Stomach (tissue), 19 donors: ENCODE measurements at places on chromosomes 16 and 17. TPM values are rescaled to one million over a fixed set of nuclear protein-coding genes. Genes with fewer than 3 reads are reported as not detected.

DNA sequence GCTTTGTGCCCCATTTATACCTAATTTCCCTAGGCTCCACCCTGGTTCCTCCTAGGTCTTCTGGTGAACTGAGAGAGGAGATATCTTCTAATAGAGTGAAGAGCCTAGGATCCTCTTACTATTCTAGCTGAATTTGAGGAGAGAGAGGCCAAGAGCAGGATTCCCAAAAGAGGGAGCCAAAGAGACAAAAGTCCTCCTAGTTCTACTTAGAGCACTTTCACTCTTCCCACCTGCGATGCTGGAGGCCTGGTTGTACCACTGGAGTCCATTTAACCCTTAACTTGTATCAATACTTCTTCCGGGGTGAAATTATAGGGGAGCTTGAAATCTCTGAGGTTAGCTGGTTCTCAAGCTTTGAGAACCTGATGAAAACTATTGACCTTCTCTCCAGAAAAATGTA is 3.4 kb upstream of the SSH2 start:
- DNase-seq: no peak

- DNase-seq: no peak
Observed at GRCh38 chr17:59174671-59175070, 19.1 kb downstream of the PRR11 start.

DNA sequence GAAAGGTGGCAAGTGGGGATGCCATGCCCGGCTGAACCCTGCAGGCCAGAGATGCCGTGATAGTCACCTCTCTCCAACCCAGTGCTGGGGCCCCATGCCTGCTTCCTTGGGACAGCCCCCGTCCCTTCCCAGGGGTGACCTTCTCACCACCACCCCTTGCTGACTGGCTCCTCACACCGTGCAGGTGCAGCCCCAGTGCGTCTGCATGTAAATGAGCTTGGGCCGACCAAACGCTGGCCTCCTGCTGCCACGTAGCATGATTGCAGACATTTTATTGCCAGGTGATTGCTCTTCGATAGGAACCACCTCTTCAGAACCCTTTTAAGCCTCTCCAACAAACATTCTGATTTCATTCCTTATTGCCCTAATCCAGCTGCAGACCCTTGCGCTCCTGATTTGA is 32.5 kb downstream of the ASIC2 start:
- no peak for DNase-seq

Gene SLFN13
- 7.5 TPM for total RNA-seq

- DNase-seq: no peak
Observed at GRCh38 chr16:83915081-83915480, 16.2 kb downstream of the MLYCD start.
